Activated naive CD8-positive, alpha-beta T cell treated with anti-CD3 and anti-CD28 coated beads, Interleukin-2, amount 50 U/mL, for 24 hours (primary cell): ENCODE measurements at places on chromosomes 5 and 9.
A peak's percentile ranks its signal among the peaks of the same experiment; 100 is the strongest.

GRCh38 chr9:73741316-73741715 is 589.7 kb downstream of the ANXA1 start:
- H3K27me3 ChIP-seq, result no peaks in the 10 kb centered on the region
- H3K4me3 ChIP-seq, result no peak overlapping the region
- H3K27ac ChIP-seq, result no peak overlapping the region
- DNase-seq, result no peak
- no peaks in the 10 kb centered on the region for H3K36me3 ChIP-seq

GRCh38 chr9:18127499-18127875 is 346.5 kb upstream of the ADAMTSL1 start:
- no peaks in the 10 kb centered on the region for H3K4me1 ChIP-seq
- H3K36me3 ChIP-seq, result no peaks in the 10 kb centered on the region
- no peak overlapping the region for H3K4me3 ChIP-seq
- H3K27me3 ChIP-seq, result no peaks in the 10 kb centered on the region

GRCh38 chr5:135350536-135350935 is 48.5 kb downstream of the MACROH2A1 start:
- H3K27me3 ChIP-seq, result no peaks in the 10 kb centered on the region
- DNase-seq, result no peak
- no peak overlapping the region for H3K27ac ChIP-seq
- H3K4me3 ChIP-seq, result no peak overlapping the region

GRCh38 chr9:69023650-69024049 is 9.7 kb upstream of the PRKACG start:
- H3K4me3 ChIP-seq, result no peak overlapping the region
- H3K27ac ChIP-seq, result no peak overlapping the region
- peaks cover 37% of the 10 kb centered on the region for H3K4me1 ChIP-seq
- no peaks in the 10 kb centered on the region for H3K36me3 ChIP-seq
- H3K27me3 ChIP-seq, result no peaks in the 10 kb centered on the region

DNA sequence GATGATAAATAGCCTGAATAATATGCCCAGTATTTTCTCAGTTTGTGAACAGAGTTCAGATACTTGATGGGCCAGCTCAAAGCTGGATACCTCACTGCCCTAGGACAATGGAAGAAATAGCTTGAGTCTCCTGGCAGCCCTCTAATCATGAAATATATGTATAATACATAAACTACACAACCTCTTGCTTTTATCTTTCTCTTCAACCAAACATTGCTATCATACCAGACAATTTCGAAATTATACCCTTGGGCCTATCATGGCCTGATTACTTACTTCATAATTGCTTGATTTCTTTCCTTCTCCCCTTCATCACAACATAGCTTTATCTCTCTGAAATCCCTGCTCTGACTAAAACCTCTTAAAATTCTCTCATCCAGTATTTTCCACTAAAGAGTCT is 1144.9 kb upstream of the C9orf72 start:
- no peaks in the 10 kb centered on the region for H3K4me1 ChIP-seq
- H3K4me3 ChIP-seq, result no peak overlapping the region
- no peaks in the 10 kb centered on the region for H3K27me3 ChIP-seq
- no peak for DNase-seq
- H3K36me3 ChIP-seq, result no peaks in the 10 kb centered on the region

DNA sequence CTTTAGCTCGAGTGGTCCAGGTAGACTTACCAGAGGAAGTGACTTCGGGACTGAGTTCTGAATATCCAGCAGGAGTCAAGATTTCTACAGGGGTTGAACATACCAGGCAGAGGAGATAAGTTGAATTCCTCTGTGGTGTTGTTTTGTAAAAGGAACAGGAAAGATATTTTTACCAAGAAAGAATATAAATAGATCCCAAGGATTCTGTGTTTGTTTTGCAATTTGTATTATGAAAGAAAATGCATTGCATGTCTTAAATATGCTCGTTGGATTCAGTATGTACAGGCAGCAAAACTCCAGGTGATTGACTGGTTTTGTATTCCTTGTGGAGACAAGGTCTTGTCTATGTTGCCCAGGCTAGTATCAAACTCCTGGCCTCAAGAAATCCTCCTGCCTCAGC is 197.8 kb downstream of the FRMD3 start:
- no peak overlapping the region for H3K27ac ChIP-seq
- H3K4me3 ChIP-seq, result no peak overlapping the region
- H3K36me3 ChIP-seq, result no peaks in the 10 kb centered on the region
- no peak for DNase-seq
- H3K27me3 ChIP-seq, result no peaks in the 10 kb centered on the region
- H3K4me1 ChIP-seq, result no peaks in the 10 kb centered on the region

DNA sequence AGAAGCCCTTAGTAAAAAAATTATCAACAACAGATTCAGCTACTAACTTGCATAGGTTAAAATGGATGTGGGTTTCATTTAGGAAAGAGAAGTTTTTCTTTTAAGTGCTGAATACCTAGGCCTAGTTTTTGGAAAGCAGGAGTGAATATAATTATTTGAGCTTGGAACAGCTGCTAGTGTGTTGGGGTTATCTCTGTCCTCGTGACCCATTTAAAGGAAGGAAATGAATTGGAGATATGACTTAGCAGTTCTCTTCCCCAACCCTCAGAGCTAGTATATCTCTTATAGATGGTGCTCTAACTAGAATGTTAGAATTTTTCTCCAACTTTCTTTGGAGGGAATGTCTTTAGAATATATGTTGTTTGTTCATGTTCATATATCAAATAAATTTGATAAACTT is 38.6 kb downstream of the ZNF366 start:
- no peak overlapping the region for H3K4me3 ChIP-seq
- H3K36me3 ChIP-seq, result no peaks in the 10 kb centered on the region
- peaks cover 21% of the 10 kb centered on the region for H3K27me3 ChIP-seq

DNA sequence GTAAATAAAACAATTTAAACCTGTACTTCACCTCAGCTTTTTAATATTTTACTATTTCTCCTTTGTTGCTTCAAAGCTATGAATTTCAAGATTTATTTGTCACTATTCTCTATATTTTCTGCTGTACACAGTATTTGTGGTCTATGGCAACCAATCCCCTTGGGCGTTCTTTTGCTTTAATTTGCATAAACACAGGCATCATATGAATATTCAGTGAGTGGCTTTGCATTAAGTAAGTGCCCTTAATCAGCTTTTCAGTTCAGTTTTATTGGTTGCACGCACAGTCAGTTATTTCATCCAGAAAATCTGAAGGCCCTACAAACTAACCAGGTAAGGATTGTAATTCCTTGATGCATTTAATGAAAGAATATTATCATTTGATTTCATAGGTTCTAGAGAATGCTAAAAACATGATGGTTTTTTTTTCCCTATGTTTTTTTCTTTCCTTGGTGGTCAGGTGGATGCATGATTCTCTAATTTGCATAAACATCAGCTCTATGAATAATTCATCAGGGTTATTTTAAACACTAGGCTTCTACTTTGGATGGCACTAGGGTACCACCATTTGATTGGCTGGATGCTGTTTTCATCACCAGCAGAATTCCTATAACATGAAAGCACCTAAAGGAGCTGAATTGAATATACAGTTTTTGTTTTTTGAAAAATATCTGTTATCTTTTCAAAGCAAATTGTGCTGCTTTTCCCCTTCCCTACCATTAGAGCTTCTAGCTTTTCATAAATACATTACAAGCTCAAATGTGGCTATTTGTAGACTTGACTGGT is 249.2 kb upstream of the CCNH start:
- no peaks in the 10 kb centered on the region for H3K36me3 ChIP-seq
- no peaks in the 10 kb centered on the region for H3K4me1 ChIP-seq
- H3K27me3 ChIP-seq, result no peaks in the 10 kb centered on the region
- no peak overlapping the region for H3K4me3 ChIP-seq

DNA sequence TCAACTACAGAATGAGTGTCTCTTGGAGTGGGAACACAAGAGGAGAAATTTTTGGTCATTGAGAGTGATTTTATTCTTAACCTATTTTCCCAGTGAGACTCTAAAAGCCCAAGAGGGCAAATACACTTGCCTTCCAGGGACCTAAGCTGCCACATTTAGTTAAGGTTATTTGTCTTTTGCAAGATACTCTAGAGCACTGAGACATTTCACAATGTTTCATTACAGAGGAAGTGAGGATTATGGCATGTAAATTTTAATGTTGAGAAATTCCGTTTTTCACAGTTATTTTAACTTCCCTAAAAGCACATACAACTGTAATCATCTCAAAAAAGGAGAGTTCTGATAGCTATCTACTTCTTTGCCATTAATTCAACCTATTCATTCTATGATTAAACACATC is 38.7 kb upstream of the RAB3C start:
- H3K36me3 ChIP-seq, result no peaks in the 10 kb centered on the region
- no peaks in the 10 kb centered on the region for H3K27me3 ChIP-seq
- no peak overlapping the region for H3K27ac ChIP-seq
- no peaks in the 10 kb centered on the region for H3K4me1 ChIP-seq
- no peak overlapping the region for H3K4me3 ChIP-seq
- DNase-seq, result no peak

DNA sequence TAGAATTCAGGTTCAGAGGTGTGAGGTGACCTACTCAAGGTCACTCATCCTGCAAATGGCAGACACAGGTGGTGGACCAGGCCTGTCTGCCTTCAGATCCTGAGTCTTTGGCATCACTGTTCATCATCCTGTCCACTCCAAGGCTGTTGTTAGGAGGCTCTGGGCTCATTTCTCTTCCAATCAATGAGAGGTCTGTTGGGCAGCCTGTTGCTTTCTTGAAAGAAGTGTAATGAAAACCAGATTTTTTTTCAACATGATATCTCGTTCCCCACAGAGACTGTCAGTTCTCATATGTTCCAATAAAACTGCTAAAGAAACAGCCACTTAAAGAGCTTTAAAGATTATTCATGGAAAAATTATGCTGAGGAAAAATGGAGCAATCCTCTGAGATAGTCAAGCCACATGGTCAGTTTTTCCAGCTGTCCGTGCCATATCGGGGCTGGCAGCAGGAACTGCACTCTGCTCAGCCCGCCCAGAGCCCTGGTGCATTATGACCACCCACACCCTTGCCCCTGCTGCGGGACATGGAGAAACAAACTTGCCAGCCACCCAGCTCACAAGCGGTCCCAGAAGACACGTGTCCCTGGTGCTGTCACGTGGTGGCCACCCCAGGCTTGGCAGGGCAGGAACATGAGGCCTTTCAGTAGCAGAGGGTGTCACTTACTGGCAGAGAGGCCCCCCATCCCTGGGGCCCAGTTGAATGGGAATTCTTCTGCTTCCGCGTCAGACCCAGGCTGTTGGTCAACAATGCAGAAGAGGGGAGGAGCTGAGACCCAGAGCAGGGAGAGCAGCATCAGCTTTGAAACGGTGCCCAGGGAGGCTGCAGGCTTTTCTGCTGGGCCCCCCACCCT is 63.7 kb upstream of the ANGPTL2 start:
- H3K27ac ChIP-seq, result no peak overlapping the region
- no peak overlapping the region for H3K4me3 ChIP-seq
- H3K27me3 ChIP-seq, result no peaks in the 10 kb centered on the region
- H3K36me3 ChIP-seq, result no peaks in the 10 kb centered on the region
- no peak for DNase-seq
- H3K4me1 ChIP-seq, result peaks cover 11% of the 10 kb centered on the region

DNA sequence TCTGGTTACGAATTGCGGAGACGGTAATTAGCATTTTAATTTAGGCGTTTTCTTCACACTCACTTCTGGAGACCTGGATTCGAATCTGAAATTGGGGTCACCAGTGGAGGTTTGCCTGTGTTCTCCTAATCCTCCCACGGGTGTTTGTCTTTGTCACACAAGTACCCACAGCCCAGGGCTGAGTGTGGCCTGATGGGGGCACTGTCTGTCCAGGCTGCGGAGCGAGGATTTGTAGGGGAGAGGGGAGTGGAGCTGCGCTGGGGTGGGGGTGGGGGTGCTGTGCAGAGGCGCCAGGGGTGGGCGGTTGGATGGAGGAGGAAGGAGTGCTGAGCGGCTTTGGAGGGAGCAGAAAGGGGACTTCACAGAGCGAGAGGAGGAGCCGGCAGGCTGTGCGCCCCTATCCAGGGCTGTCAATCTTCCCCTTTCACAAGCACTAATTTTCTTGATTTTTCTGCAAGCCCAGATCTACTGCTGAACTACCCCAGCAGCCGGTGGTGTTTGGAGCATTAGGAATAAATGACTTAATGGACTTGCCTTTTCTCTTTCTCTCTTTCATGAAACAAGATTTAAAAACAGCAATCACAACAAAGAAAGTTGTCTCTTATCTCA is 53.1 kb downstream of the TSPAN17 start:
- no peak overlapping the region for H3K27ac ChIP-seq
- peaks cover 44% of the 10 kb centered on the region for H3K27me3 ChIP-seq
- H3K4me3 ChIP-seq, result no peak overlapping the region
- H3K4me1 ChIP-seq, result no peaks in the 10 kb centered on the region
- DNase-seq, result peak; percentile 22
- H3K36me3 ChIP-seq, result no peaks in the 10 kb centered on the region

GRCh38 chr5:134397196-134397595 is 14.5 kb downstream of the CDKN2AIPNL start:
- H3K36me3 ChIP-seq, result peaks cover 44% of the 10 kb centered on the region
- no peak overlapping the region for H3K4me3 ChIP-seq
- H3K4me1 ChIP-seq, result peaks cover 2% of the 10 kb centered on the region
- H3K27me3 ChIP-seq, result no peaks in the 10 kb centered on the region
- no peak overlapping the region for H3K27ac ChIP-seq

GRCh38 chr9:35748858-35749514 is at the start of the genes GBA2 and RGP1:
GBA2 (minus strand) TSS chr9:35749228; CDS start chr9:35748704, 524 bp downstream.
RGP1 (plus strand) TSS chr9:35749287; CDS start chr9:35749756, 469 bp downstream.
- H3K4me3 ChIP-seq, result peak within 1 kb of the TSS; percentile 89
- DNase-seq, result peak; percentile 80
- peaks cover 27% of the 10 kb centered on the region for H3K36me3 ChIP-seq
- peaks cover 41% of the 10 kb centered on the region for H3K4me1 ChIP-seq
- H3K27ac ChIP-seq, result peak within 1 kb of the TSS; percentile 82

DNA sequence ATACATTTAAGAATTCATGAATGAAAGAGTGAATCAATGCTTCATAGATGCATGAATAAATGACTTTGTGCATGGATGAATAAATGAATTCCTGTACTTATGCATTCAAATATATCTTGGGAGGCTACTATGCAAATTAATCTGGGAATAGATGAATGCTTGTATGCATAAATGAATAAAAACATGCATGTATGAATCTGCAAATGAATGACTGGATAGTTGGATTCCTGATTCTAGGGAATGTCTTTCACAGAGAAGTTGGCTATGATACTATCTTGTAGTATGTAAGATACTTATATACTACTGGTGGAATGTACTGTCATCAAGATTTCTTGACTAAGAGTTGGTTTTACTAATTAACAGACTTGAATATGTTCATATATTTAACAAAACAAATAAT is 75.3 kb upstream of the ASTN2 start:
- H3K27me3 ChIP-seq, result peaks cover 11% of the 10 kb centered on the region
- no peak overlapping the region for H3K27ac ChIP-seq
- no peak for DNase-seq
- H3K4me3 ChIP-seq, result no peak overlapping the region
